ENCODE measurements at places on chromosomes 11 and 22.

GRCh38 chr22:36506637-36507517 is at the start of gene FOXRED2:
FOXRED2 (minus strand) TSS chr22:36507040; CDS start chr22:36506422, 618 bp downstream.
- H3K27ac ChIP-seq: no peak within 1 kb of the TSS
- DNase-seq: peak; percentile 87
- H3K27me3 ChIP-seq: peaks cover 9% of the 10 kb centered on the region
- H3K36me3 ChIP-seq: peaks cover 36% of the 10 kb centered on the region

GRCh38 chr11:110463153-110463552 is 33.4 kb downstream of the FDX1 start:
- H3K27me3 ChIP-seq: no peaks in the 10 kb centered on the region
- peaks cover 36% of the 10 kb centered on the region for H3K36me3 ChIP-seq
- no peaks in the 10 kb centered on the region for H3K4me1 ChIP-seq
- peak; percentile 57 for DNase-seq

- H3K36me3 ChIP-seq: peaks cover 19% of the 10 kb centered on the region
- peak; percentile 81 for DNase-seq
- H3K4me3 ChIP-seq: no peak overlapping the region
- no peaks in the 10 kb centered on the region for H3K27me3 ChIP-seq
- no peak overlapping the region for H3K27ac ChIP-seq
These were observed 14.2 kb downstream of the TP53I11 start for GRCh38 chr11:44936525-44936924.

GRCh38 chr11:101441747-101442146 is 142.1 kb downstream of the TRPC6 start:
- H3K36me3 ChIP-seq: no peaks in the 10 kb centered on the region
- H3K27me3 ChIP-seq: peaks cover 6% of the 10 kb centered on the region
- no peak overlapping the region for H3K27ac ChIP-seq
- no peak for DNase-seq
- no peak overlapping the region for H3K4me3 ChIP-seq
- H3K4me1 ChIP-seq: no peaks in the 10 kb centered on the region
